ENCODE measurements at places on chromosomes 2 and 18. TPM values are rescaled to one million over a fixed set of nuclear protein-coding genes. Genes with fewer than 3 reads are reported as not detected.
A peak's percentile ranks its signal among the peaks of the same experiment; 100 is the strongest.

Gene CPLX4
- not detected for total RNA-seq

Gene RAB6C
- 0.25 TPM for total RNA-seq

Gene RMDN2
- total RNA-seq: 5.5 TPM

GRCh38 chr2:192007581-192008228 lies 160.8 kb upstream of the CAVIN2 start:
- H3K36me3 ChIP-seq: no peaks in the 10 kb centered on the region
- DNase-seq: no peak
- peaks cover 2% of the 10 kb centered on the region for H3K27me3 ChIP-seq
- peaks cover 19% of the 10 kb centered on the region for H3K4me1 ChIP-seq
- H3K4me3 ChIP-seq: no peak overlapping the region

Gene KIF5C
- total RNA-seq: 673 TPM

Gene RUFY4
- total RNA-seq: not detected

DNA sequence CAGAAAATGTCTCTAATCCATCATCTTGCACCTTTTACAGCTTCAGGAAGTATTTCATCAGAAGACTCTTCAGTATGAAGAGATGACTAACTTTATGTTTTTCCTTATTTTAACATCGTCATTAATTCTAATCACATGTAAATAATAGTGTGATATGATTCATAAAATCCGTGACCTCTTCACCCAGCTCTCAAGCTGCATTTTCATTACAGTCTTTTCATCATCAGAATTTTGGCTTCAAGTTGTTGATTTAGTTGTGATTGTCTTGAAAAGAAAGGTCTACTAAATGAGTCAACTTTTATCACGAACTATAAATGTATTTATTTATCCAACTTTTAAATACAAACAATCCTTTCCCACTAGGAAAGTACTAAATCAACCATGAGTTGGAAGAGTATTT lies 410.3 kb downstream of the LRP1B start:
- no peaks in the 10 kb centered on the region for H3K27me3 ChIP-seq
- peaks cover 7% of the 10 kb centered on the region for H3K4me1 ChIP-seq
- H3K36me3 ChIP-seq: no peaks in the 10 kb centered on the region
- DNase-seq: no peak
- H3K27ac ChIP-seq: no peak overlapping the region

Gene SERPINB4
- total RNA-seq: not detected

GRCh38 chr18:35197296-35197695 lies 43.5 kb upstream of the ZNF397 start:
- peaks cover 17% of the 10 kb centered on the region for H3K4me1 ChIP-seq
- H3K4me3 ChIP-seq: no peak overlapping the region

Gene CDH20
- total RNA-seq: 0.47 TPM

Gene FEV
- not detected for total RNA-seq

GRCh38 chr18:38318416-38318815 lies 752.8 kb upstream of the CELF4 start:
- H3K27me3 ChIP-seq: no peaks in the 10 kb centered on the region
- no peak overlapping the region for H3K4me3 ChIP-seq
- H3K36me3 ChIP-seq: peaks cover 5% of the 10 kb centered on the region
- DNase-seq: no peak

GRCh38 chr2:45699032-45699658 lies 47.7 kb downstream of the PRKCE start:
- no peaks in the 10 kb centered on the region for H3K36me3 ChIP-seq
- peak overlapping the region; percentile 68 for H3K4me3 ChIP-seq
- DNase-seq: no peak
- H3K27me3 ChIP-seq: no peaks in the 10 kb centered on the region
- peaks cover 32% of the 10 kb centered on the region for H3K4me1 ChIP-seq
- peak overlapping the region; percentile 52 for H3K27ac ChIP-seq

DNA sequence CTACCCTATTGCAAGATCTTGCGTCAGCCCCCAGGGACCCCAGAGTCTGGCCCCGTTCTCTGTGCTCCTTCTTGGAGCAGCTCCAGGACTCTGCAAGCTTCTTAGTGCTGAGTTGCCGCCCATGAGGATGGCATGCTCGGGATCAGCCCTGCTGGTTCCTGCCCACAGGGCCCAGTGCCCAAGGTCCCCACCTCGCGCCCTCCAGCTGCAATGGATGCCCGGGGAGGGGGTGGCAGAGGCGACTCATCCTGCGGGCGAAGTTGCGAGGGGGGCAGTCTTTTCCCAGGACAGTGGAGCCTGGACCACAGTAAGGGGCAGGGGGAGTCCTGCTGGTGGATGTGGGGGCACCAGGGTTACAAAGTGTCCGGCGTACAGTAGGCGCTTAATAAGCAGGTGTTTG lies 261.9 kb downstream of the BCL2 start:
- no peak for DNase-seq
- H3K4me3 ChIP-seq: no peak overlapping the region
- no peaks in the 10 kb centered on the region for H3K36me3 ChIP-seq
- H3K27ac ChIP-seq: no peak overlapping the region
